Astrocyte (in vitro differentiated cells and primary cell): ENCODE measurements at places on chromosomes 7 and 10.
A peak's percentile ranks its signal among the peaks of the same experiment; 100 is the strongest.

GRCh38 chr10:71840177-71840957 lies 10.7 kb downstream of the PSAP start:
- DNase-seq: peak; percentile 98

DNA sequence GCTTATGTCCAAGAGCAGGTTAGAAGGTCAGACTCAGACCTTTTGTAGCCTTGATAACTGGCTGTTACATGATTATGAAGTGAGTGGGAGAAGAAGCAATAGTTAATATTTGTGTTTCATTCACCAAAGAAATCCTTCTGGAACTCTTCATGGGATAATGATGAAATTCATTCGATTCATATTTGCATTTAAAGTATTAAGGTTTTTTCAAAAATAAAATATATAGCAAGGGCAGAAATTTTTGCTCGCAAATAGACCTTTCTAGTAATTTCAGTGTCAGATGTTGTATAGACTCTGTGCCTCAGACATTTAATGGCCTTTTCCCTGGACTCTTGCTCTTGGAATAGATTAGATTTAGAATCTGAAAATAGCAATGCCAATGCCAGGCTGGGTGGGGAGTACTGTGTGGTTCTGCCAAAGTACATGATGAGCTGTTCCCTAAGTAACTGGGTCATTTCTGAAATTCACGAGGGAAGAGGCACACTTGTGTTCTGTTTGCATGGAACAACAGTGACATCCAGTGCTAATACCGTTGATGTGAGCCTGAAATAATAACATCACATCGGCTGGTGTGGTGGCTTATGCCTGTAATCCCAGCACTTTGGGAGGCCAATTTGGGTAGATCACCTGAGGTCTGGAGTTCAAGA lies 119.2 kb downstream of the MBL2 start:
- no peak for DNase-seq

DNA sequence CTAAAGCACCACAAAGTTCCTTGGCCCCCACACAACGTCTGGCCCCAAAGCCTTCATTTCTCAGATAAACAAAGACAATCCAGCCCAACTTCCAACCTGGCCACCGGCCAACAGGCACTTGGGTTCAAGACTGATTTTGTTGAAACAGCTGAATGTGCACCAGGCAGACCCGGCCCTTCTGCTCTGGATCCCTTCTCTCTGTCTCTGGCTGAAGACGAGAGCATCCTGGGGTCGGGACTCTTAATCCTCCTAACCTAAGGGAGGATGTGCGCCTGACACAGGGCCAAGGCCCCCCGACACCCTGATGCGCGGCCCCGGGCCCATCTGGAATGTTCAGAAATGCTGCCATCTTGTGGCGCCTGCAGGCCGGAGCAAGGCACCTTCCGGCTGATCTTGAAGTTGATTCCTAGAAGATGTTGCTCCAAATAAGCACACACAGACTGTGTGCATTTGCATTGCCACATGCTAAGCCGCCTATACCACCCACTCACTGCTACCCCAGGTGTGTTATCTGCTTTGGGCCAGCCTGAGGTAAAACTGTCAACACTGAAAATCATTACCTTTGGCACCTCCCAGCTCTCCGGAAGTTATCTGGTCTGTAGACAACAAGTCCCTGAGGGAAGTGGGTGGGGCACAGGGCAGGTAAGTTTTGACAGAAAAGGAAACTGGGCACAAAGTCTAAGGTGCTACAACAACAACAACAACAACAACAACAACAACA lies 98.4 kb upstream of the HABP2 start:
- no peak for DNase-seq

DNA sequence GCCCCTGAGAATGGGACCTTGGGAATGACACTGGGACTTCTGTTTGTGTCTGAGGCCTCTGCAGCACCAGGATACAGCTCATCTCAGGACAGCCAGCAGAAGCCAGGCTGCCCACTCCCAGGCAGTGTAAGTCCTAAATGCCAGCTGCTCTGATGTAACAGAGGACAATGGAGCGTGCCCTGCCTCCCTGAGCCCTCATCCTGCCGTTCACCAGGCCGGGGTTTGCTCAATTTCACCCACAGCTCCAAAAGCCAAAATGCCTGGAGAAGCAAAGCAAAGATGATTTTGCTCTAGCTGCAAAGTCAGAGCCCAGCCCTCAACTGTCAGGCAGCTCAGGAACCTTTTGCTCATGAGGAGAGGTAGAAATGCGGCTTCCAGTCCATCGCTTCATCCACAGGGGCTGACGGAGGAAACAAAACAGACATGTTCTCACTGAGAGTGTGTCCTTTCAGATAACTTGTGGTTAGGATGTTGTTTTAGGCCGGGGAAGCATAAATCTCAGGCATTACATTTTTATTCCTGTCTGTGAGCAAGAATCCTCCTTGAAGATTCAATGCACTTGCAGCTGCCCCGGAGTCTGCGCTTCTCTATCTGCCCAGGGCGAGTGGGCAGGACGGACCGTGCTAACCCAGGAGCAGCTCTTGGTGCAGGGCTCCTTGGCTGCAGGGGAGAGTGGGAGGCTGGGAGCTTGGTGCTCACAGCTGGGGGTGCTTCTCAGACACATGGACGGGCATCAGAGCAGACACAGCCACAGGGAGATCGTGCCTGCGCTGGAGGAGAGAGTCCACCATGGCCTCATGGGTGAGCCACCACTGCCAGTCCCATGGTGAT lies 83.2 kb upstream of the CHST15 start:
- peak; percentile 88 for DNase-seq

GRCh38 chr10:48497780-48498770 lies 106.8 kb downstream of the ARHGAP22 start:
- no peak for DNase-seq

DNA sequence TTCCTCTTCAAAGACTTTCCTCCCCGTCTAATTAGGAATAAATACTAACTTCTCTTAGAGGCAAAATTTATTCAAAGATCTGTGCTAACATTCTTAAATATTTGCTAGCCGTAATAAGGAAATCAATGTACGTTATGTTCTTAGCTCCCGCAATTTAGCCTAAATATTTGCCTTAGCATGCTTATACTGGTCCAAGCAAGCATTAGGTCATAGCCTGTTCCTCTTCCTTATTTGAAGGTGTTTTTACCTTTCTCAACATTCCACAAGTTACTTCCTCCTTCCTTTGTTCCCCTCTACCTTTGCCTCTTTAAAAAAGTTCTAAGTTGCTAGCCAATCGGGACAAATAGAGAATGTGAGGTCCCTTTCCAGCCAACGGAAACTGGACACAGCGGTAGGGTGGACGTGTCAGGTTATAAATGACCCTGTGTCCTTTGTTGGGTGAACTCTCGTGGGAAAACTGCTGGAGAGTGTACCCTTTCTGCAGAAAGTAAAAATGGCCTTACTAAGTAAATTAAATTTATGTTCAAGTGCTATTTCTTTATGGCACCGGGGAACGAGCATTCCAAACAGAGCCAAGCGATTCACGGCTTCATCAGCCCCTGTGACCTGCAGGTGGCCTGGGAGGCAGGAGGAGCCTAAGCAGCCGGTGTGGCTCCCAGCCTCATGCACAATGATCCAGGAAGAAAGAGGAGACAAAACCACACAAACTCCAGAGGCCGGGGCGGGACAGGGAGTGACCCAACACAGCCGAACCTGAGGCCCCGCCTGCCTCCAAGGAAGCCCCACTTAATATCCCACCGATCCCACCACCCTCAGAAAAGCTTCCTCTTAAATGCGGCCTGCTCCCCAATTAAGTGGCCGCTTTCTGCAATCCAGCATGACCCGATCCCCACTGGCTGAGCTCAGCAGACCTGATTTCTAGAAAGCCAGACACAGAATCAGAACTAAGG lies 67.0 kb downstream of the ZRANB1 start:
- no peak for DNase-seq
